ENCODE measurements at places on chromosomes 12 and 14.

DNA sequence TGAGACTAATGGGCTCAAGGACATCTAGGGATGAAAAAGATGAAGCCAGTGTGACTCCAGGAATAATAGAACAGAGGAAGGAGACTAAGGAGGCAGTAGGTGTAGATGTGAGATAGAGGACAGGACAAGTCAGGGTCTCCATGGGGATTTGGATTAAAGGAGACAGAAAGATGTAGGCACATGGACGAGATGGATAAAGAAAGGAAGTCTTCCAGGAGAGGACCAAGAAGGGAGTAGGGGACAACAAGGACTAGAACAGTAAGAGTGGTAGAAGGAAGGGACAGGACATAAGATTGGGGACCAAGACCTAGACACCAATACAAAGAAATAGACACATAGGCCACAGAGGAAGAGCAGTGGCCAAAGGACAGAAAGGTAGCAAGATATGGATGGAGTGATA is 7.1 kb upstream of the PCK2 start:
- no peak for DNase-seq
- no peaks in the 10 kb centered on the region for H3K36me3 ChIP-seq
- H3K27me3 ChIP-seq = peaks cover 13% of the 10 kb centered on the region

GRCh38 chr12:130198026-130198662 is 35.9 kb downstream of the FZD10 start:
- peaks cover 58% of the 10 kb centered on the region for H3K27me3 ChIP-seq
- no peak overlapping the region for H3K4me3 ChIP-seq
- no peak overlapping the region for H3K27ac ChIP-seq
- no peaks in the 10 kb centered on the region for H3K36me3 ChIP-seq
- no peaks in the 10 kb centered on the region for H3K4me1 ChIP-seq
- DNase-seq = no peak

GRCh38 chr12:46841891-46842290 is 16.1 kb upstream of the SLC38A4 start:
- H3K27me3 ChIP-seq = peaks cover 5% of the 10 kb centered on the region
- H3K36me3 ChIP-seq = no peaks in the 10 kb centered on the region
- H3K27ac ChIP-seq = no peak overlapping the region
- DNase-seq = no peak
- H3K4me3 ChIP-seq = no peak overlapping the region

GRCh38 chr12:111569363-111570083 is 29.6 kb downstream of the ATXN2 start:
- peaks cover 24% of the 10 kb centered on the region for H3K4me1 ChIP-seq
- H3K27me3 ChIP-seq = no peaks in the 10 kb centered on the region
- no peak for DNase-seq
- no peaks in the 10 kb centered on the region for H3K36me3 ChIP-seq

- no peaks in the 10 kb centered on the region for H3K27me3 ChIP-seq
- no peak overlapping the region for H3K4me3 ChIP-seq
- H3K27ac ChIP-seq = no peak overlapping the region
- no peaks in the 10 kb centered on the region for H3K4me1 ChIP-seq
- no peaks in the 10 kb centered on the region for H3K36me3 ChIP-seq
These were observed 46.6 kb downstream of the CFAP251 start for GRCh38 chr12:121964813-121965643.

DNA sequence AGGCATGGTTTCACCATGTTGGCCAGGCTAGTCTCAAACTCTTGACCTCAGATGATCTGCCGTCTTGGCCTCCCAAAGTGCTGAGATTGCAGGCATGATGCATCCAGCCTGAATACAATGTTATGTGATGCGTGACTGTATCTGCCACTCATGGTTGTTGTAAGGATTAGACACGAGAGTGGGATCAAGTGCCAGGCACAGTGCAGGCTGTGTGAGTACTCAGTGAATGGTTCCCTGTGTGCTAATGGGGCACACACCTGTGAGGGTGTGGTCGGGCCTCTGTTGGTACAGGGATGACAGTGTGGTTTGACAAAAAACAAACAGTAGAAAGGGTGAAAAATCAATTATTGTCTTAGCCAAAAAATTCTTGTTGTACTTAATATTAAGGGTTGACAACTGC is 61.8 kb downstream of the TECPR2 start:
- no peak overlapping the region for H3K4me3 ChIP-seq
- no peak for DNase-seq
- no peak overlapping the region for H3K27ac ChIP-seq
- H3K36me3 ChIP-seq = no peaks in the 10 kb centered on the region

DNA sequence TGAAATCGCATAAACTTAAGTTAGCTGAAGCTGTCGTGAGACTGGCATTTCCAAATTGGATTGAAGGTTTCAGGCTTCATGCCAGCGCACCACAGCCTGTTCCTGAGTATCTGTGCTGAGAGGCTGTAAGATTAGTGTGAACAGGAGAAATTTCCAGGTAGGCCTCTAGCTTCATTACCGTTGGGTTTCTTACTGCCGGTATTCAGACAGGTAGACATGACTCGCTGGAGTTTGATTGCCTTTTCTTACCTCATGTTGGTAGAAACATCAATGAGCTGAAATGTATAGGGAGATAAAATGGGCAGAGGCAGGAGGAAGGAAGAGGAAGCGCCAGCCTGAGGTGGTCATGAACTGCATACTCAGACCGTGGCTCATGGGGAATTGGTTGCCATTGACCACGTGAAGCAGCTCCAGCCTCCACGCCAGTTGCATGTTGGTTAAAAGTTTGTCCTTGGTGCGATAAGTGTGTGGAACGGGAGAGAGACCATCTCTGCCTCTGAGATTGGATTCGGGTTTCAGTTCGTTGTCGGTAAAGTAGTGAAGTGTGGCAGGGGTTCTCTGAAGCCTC is 42.3 kb upstream of the MMP17 start:
- no peaks in the 10 kb centered on the region for H3K27me3 ChIP-seq
- no peaks in the 10 kb centered on the region for H3K4me1 ChIP-seq
- DNase-seq = no peak
- H3K27ac ChIP-seq = no peak overlapping the region

DNA sequence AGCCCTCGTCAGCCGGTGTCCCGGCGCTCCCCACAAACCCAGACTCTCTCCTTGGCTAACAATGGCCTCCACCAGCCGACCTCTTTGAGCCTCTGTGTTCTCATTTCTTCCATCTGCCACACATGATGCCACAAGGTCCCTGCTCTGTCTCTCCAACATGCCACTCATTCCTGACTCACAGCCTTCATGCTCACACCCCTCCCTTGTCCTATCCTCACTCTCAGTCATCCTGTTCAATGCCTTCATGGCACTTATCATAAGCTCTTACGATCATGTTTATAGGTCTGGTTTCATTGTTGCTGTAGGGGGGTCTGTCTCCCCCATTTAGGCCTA is 9.6 kb upstream of the SERPINA11 start:
- no peaks in the 10 kb centered on the region for H3K4me1 ChIP-seq
- no peaks in the 10 kb centered on the region for H3K27me3 ChIP-seq
- no peak overlapping the region for H3K27ac ChIP-seq

DNA sequence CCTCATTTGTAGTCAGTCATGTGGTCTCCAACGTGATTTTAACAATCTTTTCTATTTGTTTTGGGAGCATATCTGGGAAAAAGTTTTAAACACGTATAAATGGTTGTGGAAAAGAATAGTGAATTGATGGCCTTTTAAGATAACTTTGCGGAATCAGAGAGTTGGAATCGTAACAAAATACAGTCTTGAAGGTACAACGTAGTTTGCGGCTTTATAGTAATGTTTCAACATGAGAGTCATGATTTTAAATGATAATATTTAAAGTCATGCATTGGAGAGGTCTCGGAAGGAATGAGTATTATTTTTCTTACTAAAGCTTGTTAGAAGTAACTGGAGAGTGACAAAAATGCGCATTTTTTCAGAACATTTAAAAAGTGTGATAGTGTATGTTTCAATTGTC is 1.6 kb downstream of the AEBP2 start:
- H3K4me3 ChIP-seq = peak overlapping the region; percentile 97
- no peak for DNase-seq
- H3K36me3 ChIP-seq = no peaks in the 10 kb centered on the region
- H3K4me1 ChIP-seq = peaks cover 4% of the 10 kb centered on the region
- H3K27me3 ChIP-seq = no peaks in the 10 kb centered on the region
- peak overlapping the region; percentile 89 for H3K27ac ChIP-seq

GRCh38 chr12:18084080-18084479 is 5.9 kb downstream of the RERGL start:
- no peak overlapping the region for H3K4me3 ChIP-seq
- H3K36me3 ChIP-seq = no peaks in the 10 kb centered on the region
- no peak overlapping the region for H3K27ac ChIP-seq
- H3K4me1 ChIP-seq = no peaks in the 10 kb centered on the region
- H3K27me3 ChIP-seq = no peaks in the 10 kb centered on the region

DNA sequence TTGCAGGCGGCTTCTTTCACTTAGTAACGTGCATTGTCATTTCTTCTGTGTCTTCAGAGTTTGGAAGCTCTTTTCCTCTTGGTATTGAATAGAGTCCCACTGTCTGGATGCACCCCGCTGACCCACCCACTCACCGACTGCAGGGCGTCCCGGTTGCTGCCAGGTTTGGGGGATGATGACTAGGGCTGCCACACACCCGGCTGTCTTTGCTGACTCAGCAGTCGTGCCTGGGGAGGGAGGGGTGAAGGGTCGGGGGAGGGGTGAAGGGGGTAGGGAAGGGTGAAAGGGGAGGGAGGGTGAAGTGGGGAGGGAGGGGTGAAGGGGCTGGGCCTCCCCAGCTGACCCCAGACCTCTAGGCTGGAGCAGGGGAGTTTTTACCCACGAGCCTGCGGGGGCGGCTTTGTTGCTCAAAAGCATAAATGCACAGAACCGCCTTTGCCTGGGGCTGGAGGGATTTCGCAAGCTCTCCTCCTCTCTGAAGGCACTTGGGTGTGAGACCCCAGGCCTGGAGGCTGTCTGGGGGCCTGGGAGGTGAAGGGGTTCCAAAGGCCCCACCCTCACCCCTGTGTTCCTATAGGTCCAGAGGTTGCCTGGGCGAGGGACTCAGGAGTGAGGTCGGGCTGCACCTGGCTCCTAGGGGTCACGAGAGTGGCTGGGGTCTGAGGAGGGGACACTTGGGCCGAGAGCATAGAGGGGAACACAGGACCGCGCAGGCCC is 31.3 kb upstream of the ULK1 start:
- H3K36me3 ChIP-seq = no peaks in the 10 kb centered on the region
- peak; percentile 38 for DNase-seq
- H3K27me3 ChIP-seq = no peaks in the 10 kb centered on the region
- no peak overlapping the region for H3K4me3 ChIP-seq

GRCh38 chr14:87805315-87805723 is 187.7 kb downstream of the GALC start:
- no peak overlapping the region for H3K27ac ChIP-seq
- peak; percentile 26 for DNase-seq
- peaks cover 16% of the 10 kb centered on the region for H3K4me1 ChIP-seq

DNA sequence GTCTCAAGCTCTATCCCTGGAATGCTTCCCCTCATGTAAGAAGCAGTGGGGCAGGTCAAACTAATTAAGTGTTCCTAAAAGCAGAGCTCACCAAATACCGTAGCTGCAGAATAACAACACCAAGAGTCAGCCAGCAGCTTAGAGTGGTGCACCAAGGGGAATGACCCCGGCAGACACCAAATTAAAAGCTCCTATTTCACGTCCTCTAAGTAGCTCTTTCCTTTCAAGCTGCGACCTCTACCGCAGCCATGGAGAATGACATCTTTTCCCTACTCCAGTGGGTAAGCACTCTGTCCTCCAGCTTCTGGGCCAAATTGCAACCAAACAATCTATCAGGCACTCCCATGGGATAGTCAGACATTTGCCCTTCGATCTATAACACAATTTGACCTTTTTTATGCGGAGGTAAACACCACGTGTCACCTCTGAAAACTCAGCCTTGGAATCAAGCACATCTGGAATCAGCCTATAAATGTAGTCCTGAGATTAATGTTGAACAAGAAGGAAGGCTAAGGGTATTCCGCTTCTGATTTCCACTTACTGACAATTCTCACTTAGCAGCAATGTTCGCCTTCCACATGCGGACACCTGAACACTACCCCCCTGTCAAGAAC is 67.6 kb upstream of the CDKN3 start:
- no peaks in the 10 kb centered on the region for H3K27me3 ChIP-seq
- H3K4me3 ChIP-seq = no peak overlapping the region
- no peaks in the 10 kb centered on the region for H3K36me3 ChIP-seq
- no peak overlapping the region for H3K27ac ChIP-seq

GRCh38 chr14:68713782-68714181 is 79.1 kb downstream of the ZFP36L1 start:
- no peak overlapping the region for H3K27ac ChIP-seq
- H3K36me3 ChIP-seq = no peaks in the 10 kb centered on the region
- H3K4me3 ChIP-seq = no peak overlapping the region
- DNase-seq = no peak
- H3K27me3 ChIP-seq = no peaks in the 10 kb centered on the region
- no peaks in the 10 kb centered on the region for H3K4me1 ChIP-seq

DNA sequence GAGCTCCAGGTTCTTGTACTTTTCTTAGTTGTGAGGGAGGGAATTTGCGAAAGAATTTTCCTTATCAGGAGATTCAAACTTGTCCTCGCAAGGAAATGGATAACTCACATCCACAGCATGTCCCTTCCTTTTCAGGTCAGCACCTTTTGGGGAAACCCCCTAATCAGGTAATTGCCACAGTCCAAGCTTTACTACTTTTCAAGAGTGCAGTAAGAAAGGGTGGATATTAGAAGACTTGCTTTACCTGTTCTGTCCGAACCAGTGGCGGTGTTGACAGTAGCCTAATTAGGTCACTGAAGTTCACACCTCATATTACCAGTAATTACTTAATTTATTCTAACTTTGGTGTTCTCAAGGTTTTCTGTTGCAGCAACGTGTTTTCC is 6.7 kb upstream of the C12orf50 start:
- H3K4me1 ChIP-seq = peaks cover 10% of the 10 kb centered on the region
- DNase-seq = no peak
- H3K4me3 ChIP-seq = peak overlapping the region; percentile 79
- no peaks in the 10 kb centered on the region for H3K36me3 ChIP-seq
